ENCODE measurements at places on chromosomes 11 and 22. TPM values are rescaled to one million over a fixed set of nuclear protein-coding genes. Genes with fewer than 3 reads are reported as not detected.

DNA sequence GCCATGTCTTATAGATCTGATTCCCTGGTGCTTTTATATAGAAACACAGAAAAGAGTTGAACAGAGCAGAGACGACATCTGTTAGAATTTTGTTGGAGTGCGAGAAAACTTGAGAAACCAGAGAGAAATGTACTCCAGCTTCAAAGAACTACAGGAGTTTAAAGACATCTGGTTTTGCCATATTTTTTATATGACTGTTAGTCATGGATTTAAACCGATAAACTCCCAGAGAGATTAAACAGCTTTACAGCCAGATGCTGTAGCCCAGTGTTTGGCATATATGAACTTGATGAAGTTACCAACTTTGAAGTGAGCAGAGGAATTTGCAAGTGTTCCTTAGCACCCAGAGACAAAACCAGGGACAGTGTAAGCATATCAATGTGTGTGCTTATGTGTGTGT, 1083.1 kb downstream of the LRRC4C start:
- no peak for DNase-seq

- no peak for DNase-seq
Measured at GRCh38 chr11:16111690-16112089, 244.7 kb downstream of the SOX6 start.

- no peak for DNase-seq
Measured at GRCh38 chr11:62958547-62959421, 26.0 kb downstream of the SLC22A6 start.

GRCh38 chr11:62788991-62789390, 1.8 kb downstream of the TMEM179B start:
- DNase-seq, result no peak

- no peak for DNase-seq
Measured at GRCh38 chr11:43072096-43072495, 239.7 kb upstream of the API5 start.

DNA sequence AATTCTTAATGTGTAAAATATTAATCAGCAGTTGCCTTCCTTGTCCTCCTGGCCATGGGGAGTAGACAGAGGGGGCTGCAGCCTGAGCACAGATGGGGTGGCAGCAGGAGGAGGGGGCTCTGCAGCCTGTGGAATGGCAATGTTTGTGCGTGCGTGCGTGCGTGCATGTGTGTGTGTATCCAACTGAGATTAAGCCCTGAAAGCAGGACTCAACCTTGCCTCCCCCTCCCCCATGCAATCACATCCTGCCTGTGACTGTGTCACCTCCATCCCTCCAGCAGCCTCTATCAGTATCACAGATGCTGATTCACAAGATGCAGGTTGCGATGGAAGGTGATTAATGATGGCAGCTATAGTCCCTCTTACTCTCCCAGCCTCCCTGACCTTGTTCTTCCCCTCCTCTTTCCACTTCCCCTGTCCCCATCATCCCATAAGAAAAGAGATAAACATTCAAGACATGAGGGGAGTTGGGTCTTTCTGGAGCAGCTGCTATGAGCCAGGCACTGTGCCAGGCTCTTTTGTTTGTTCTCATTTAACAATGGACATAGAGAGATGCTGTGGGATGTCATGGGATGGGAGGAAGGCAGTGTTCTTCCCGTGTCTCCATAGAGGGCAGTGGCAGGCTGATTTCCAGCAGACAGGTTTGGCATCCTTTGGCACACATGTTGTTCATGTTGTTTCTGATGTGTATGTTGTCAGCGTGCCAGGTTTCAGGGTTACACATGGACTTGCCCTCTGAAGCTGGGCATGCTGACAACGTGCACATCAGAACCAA, 43.8 kb upstream of the NECTIN1 start:
- DNase-seq, result no peak

Gene ENTHD1
- total RNA-seq, result not detected

Gene TRIM34
- 2.4 TPM for total RNA-seq

Gene SLC22A9
- total RNA-seq, result 0.19 TPM
